ENCODE measurements at places on chromosomes 2 and 18. TPM values are rescaled to one million over a fixed set of nuclear protein-coding genes. Genes with fewer than 3 reads are reported as not detected.

Gene RAMP1
- not detected for total RNA-seq

Gene TSPYL6
- 0.10 TPM for total RNA-seq

Gene USP37
- 9.1 TPM for total RNA-seq

Gene FEV
- not detected for total RNA-seq

Gene SGPP2
- total RNA-seq: not detected

Gene CCDC138
- 9.2 TPM for total RNA-seq

Gene PID1
- total RNA-seq: under 0.01 TPM

Gene BCL2L11
- 9.0 TPM for total RNA-seq

Gene NCKAP5
- total RNA-seq: 0.96 TPM

Gene CD207
- total RNA-seq: not detected

Gene MC4R
- total RNA-seq: not detected

Gene FAM117B
- total RNA-seq: 2.6 TPM

Gene GPBAR1
- 0.10 TPM for total RNA-seq

Gene CAPN14
- total RNA-seq: not detected

Gene NOL4
- total RNA-seq: 0.29 TPM

Gene AQP12B
- total RNA-seq: not detected

Gene CNNM3
- 7.1 TPM for total RNA-seq

Gene HSBP1L1
- total RNA-seq: 5.7 TPM

Gene CRYGD
- not detected for total RNA-seq

Gene HOXD9
- 22.5 TPM for total RNA-seq

Gene UBE2F
- 44.1 TPM for total RNA-seq

Gene MDH1B
- 0.33 TPM for total RNA-seq

Measured in vein endothelial cell (primary cell).